Astrocyte (in vitro differentiated cells and primary cell): ENCODE measurements at places on chromosomes 2 and 18. TPM values are rescaled to one million over a fixed set of nuclear protein-coding genes. Genes with fewer than 3 reads are reported as not detected.

Gene KRCC1
- total RNA-seq, result 17.7 and 18.3 TPM in 2 replicates

Gene CYP1B1
- total RNA-seq, result 12.9 and 20.8 TPM in 2 replicates

Gene CARF
- total RNA-seq, result 3.6 and 5.3 TPM in 2 replicates

DNA sequence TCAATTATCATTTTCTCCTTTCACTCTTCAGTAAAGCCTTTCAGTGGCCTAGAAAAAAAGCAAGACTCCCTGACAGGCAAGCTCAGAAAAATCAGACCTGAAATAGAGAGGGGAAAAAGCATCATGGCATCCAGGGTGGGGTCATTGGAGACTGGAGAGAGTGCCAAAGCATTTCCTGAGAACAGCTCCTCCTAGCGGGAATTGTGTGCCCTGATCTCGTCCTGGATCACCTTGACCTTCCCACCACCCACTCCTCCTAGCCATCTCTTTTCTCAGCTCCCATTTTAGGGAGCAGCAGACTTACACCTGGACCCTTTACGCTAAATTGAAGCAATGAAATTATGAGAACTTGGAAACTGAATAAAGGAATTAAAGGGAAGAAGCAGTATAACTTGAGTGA is 176.6 kb downstream of the VWC2L start:
- H3K4me3 ChIP-seq, result no peak overlapping the region
- H3K27ac ChIP-seq, result no peak overlapping the region
- H3K36me3 ChIP-seq, result no peaks in the 10 kb centered on the region
- no peaks in the 10 kb centered on the region for H3K4me1 ChIP-seq
- no peak for DNase-seq

DNA sequence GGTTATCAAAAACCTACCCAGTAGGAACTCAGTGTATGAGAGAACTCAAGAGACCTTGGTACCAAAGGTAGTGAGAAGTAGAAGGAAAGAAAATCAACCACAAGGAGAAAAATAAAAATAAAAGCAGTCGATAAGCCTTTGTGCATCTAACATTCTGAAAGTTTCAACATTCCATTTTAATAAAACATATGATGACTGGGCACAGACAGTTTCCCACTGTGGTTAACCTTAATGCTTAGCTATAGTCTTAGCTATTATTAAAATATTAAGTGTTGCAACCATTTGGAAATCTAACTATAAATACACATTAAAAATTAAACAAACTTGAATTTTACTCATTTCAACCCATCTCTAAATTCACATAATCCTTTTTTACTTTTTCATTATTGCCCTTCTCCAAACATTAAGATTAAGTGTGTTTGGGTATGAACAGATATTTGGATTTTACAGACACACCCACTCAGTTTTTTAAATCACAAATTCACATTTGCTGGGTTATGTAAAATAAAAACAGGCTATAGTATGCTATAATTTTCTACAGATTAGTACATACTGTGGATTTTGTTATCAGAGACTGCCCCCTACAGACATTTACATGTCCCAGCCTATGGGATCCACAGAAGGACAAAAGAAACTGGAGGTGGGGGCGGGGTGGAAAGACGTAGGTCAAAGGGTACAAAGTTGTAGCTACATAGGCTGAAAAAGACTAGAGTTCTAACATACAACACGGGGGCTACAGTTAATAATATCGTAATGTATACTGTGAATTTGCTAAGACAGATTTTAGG is 32.8 kb downstream of the SRBD1 start:
- no peak overlapping the region for H3K4me3 ChIP-seq
- H3K4me1 ChIP-seq, result no peaks in the 10 kb centered on the region
- H3K36me3 ChIP-seq, result peaks cover 4% of the 10 kb centered on the region
- peak; percentile 18 for DNase-seq
- no peaks in the 10 kb centered on the region for H3K27me3 ChIP-seq

DNA sequence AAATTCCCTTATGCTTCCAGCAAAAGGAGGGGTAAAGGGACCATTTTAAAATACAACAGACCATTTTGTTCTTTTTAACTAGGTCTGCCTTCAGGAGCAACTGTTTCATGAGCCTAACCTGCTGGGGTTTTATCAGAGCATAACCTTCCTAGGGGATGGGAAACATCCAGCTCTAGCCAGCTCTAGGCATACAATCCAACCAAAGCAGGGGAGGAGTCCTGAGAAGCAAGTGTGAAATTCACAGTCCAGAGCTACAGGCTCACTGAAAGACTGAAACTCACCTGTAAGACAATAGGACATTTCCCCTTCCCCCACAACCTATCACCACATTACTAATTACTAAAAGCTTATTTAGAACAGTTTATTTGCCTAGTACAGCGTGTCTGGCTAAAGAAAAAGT is 1296.6 kb upstream of the DDX18 start:
- no peaks in the 10 kb centered on the region for H3K36me3 ChIP-seq
- H3K27ac ChIP-seq, result no peak overlapping the region
- no peak for DNase-seq
- no peaks in the 10 kb centered on the region for H3K4me1 ChIP-seq
- no peak overlapping the region for H3K4me3 ChIP-seq
- no peaks in the 10 kb centered on the region for H3K27me3 ChIP-seq

- H3K27ac ChIP-seq, result no peak overlapping the region
- no peak for DNase-seq
- no peaks in the 10 kb centered on the region for H3K27me3 ChIP-seq
- H3K36me3 ChIP-seq, result no peaks in the 10 kb centered on the region
These were observed 21.3 kb downstream of the COMMD1 start for GRCh38 chr2:61926531-61927477.

DNA sequence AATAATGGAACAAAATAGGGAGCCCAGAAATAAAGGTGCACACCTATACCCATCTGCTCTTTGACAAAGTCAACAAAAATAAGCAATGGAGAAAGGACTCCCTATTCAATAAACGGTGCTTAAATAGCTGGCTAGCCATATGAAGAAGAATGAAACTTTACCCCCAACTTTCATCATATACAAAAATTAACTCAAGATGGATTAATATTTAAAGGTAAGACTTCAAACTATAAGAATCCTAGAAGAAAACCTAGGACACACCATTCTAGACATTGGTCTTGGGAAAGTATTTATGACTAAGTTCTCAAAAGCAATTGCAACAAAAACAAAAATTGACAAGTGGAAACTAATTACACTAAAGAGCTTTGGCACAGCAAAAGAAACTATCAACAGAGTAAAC is 139.1 kb downstream of the DNAH7 start:
- no peak for DNase-seq
- H3K4me3 ChIP-seq, result no peak overlapping the region
- H3K4me1 ChIP-seq, result no peaks in the 10 kb centered on the region
- no peaks in the 10 kb centered on the region for H3K36me3 ChIP-seq
- no peaks in the 10 kb centered on the region for H3K27me3 ChIP-seq

DNA sequence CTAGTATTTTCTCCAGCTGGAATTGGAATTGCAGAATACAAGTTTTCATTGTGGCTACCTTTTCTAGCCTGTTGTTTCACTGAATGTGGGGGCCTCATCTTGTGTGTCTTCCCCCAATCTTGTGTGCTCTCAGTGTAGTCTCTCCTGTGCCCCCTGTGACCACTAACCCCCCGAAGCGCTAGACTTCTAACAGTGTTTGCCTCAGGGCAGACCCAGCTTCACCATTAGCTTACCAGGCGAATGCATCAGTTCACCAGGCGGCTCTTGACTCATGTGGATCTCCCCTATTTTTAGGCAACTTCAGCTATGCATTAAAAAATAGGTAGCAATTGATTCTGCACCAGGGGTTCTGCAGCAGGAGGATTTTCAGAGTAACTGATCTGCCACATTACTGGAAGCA is 376.2 kb upstream of the MEIS1 start:
- no peak for DNase-seq
- H3K4me1 ChIP-seq, result no peaks in the 10 kb centered on the region
- H3K4me3 ChIP-seq, result no peak overlapping the region

DNA sequence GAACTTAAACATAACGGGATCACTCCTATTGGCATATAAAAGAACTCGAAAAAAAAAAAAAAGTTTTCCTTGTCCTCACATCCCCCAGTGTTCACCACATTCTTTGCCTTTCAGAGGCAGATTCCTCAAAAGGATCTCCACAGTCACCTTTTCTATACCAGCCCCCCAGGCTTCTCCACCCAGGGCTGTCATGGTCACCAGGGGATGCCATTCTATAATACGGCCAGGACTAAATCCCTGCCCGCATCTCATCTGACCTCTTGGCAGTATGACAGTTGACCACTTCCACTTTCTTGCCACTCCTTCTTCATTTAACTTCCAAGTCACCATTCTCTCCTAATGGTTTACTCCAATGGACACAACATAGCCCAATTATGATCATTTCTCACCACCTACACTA is 29.3 kb downstream of the SOS1 start:
- H3K4me1 ChIP-seq, result no peaks in the 10 kb centered on the region
- DNase-seq, result no peak
- no peaks in the 10 kb centered on the region for H3K36me3 ChIP-seq
- H3K4me3 ChIP-seq, result no peak overlapping the region
- no peaks in the 10 kb centered on the region for H3K27me3 ChIP-seq
- H3K27ac ChIP-seq, result no peak overlapping the region

GRCh38 chr2:223724861-223725260 is 112.5 kb downstream of the AP1S3 start:
- H3K4me1 ChIP-seq, result peaks cover 21% of the 10 kb centered on the region
- no peak for DNase-seq
- no peaks in the 10 kb centered on the region for H3K27me3 ChIP-seq
- peak overlapping the region; percentile 91 for H3K27ac ChIP-seq

DNA sequence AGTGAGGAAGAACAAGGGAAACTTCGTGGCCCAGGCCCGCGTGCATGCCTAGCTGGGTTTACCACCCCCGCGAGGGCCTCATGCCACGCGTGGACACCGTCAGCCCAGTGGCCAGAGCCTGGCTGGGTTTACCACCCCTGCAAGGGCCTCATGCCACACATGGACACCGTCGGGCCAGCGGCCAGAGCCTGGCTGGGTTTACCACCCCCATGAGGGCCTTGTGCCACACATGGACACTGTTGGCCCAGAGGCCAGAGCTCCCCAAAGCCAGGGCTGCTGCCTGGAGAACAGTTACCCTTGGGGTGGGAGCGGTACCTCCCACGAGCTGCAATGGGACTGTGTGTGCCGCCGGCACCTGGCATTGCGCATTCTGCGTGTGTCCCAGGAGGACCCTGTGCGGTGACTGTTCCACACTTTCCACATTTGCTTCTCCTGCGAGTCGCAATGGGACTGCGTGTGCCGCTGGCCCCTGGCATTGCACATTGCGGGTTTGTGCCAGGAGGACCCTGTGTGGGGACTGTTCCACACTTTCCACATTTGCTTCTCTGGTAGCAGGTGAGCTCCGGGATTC is 105.6 kb upstream of the CTDP1 start:
- no peak overlapping the region for H3K4me3 ChIP-seq
- no peaks in the 10 kb centered on the region for H3K36me3 ChIP-seq
- DNase-seq, result no peak
- no peak overlapping the region for H3K27ac ChIP-seq
- peaks cover 3% of the 10 kb centered on the region for H3K27me3 ChIP-seq

DNA sequence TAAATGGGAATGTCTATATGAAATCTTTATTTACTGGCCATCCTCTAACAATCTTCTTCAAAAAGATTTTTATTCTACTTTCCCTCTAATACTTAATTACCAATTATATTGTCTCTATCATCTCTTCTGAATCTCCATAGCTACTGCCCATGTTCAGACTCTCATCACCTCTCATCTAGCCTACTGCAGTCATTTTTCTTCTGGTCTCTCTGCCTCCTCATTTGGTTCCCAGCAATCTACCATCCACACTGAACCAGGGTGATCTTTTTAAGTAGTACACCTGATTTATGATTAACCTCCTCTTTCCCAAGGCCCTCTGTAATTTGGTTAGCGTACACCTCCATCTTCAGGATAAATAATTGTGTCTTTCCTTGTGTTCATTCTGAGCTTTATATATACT is 57.6 kb downstream of the NCKAP1 start:
- H3K4me1 ChIP-seq, result no peaks in the 10 kb centered on the region
- peaks cover 44% of the 10 kb centered on the region for H3K36me3 ChIP-seq
- no peak overlapping the region for H3K27ac ChIP-seq
- H3K4me3 ChIP-seq, result no peak overlapping the region
- DNase-seq, result no peak

DNA sequence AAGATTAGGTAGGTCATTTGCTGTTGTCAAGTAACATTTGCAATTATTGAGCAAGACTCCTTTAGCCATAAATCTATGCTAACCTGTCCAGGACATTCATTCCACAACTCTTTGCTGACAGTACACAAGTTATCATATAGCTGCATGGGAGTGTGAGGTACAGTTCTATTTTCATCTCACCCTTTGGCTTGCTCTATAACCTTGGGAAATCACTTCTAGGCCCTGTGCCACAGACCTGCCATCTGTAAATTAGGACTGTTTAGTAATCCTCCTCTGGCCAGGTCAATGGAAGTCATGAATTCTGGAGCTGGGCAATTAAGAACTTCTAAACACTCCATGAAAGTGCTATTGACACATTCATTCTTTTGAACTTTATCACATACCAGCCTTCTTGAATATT is 34.6 kb upstream of the PAIP2B start:
- H3K4me1 ChIP-seq, result no peaks in the 10 kb centered on the region
- H3K36me3 ChIP-seq, result no peaks in the 10 kb centered on the region
- peaks cover 18% of the 10 kb centered on the region for H3K27me3 ChIP-seq
- H3K4me3 ChIP-seq, result no peak overlapping the region
- no peak for DNase-seq
